ENCODE measurements at places on chromosomes 4 and X. TPM values are rescaled to one million over a fixed set of nuclear protein-coding genes. Genes with fewer than 3 reads are reported as not detected.

Gene APLN
- 2.3 TPM for polyA plus RNA-seq

Gene PORCN
- polyA plus RNA-seq = 4.5 TPM

Gene ERAS
- 0.69 TPM for polyA plus RNA-seq

GRCh38 chr4:6257247-6258025 is 12.2 kb upstream of the WFS1 start:
- peak; percentile 71 for DNase-seq

- no peak for DNase-seq
These were observed 75.6 kb upstream of the AGA start for GRCh38 chr4:177517862-177518261.

DNA sequence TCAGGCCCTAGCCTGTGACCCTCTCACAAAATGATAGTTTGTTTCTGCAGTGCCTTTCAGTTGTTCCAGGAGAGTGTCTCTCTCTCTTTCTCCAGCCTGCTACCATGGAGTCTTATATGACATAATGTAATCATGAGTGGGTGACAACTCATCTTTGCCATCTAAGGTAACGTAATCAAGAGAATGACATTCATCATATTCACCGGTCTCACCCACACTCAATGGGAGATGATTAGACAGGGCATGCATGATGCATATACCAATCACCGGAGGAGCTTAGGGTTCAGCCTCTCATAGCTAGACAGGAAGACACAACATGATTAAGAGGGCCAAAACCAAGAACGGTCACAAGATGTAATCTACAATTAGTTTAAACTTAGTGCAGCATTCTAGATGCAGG is 97.1 kb upstream of the FAM9B start:
- DNase-seq = no peak

Data from aorta (tissue), 5 donors.